SHP77 treated with DMSO at 0.1 percent for 48 hours (cell line): ENCODE measurements at places on chromosomes 11 and 22.

GRCh38 chr11:56522008-56522407, 21.0 kb downstream of the OR5M11 start:
- DNase-seq = no peak

DNA sequence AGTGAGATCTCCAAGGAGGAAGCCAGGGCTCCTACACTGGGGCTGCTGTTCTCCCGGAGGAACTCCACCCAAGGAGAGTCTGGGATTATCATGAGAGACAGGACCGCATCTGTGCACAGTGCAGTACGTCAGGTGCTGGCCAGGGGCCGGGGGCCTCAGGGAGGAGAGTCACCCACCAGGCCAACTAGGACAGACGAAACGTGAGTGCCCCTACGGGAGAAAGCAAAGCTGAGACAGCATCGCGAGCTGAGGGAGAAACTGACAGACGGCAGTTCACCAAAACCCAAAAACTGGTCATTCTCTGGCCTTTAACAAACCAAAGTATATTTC, 273.4 kb downstream of the BRD1 start:
- no peak for DNase-seq

DNA sequence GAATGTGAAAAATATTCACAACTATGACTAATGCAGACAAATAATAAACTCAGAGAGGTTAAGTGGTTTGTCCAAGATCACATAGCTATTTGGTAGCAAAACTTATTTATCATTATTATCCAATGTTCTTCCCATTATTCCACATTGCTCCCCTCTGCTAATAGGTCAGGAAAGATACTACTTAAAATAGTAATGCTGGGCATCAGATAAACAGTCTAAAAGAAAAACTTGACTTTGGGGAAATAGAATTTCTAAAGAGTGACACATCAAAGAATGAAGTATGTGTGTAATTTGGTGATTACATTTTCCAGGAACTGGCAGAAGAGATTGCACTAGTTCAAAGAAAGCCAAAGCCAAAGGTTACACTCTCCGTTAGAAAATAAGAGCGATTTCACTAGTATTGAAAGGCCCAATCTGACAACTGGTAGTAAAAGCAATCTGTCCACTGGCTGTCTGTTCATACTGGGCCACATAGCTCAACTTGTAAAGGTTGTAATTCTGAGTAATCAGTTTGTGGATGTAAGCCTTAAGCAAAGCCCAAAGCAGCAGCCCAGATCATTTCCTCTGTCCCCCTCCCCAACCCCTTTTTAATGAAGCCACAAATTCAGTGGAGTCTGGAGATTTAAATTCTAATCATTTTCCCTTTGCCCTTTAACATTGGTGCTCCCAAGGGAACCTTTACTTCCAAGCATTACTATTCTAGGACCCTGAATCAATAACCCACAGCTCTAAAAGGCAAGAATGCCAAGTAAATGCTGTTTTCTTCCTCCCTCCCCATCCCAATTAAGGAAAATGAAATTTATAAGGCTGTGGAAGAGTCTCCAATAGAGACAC, 283.5 kb downstream of the TTC28 start:
- DNase-seq = no peak

DNA sequence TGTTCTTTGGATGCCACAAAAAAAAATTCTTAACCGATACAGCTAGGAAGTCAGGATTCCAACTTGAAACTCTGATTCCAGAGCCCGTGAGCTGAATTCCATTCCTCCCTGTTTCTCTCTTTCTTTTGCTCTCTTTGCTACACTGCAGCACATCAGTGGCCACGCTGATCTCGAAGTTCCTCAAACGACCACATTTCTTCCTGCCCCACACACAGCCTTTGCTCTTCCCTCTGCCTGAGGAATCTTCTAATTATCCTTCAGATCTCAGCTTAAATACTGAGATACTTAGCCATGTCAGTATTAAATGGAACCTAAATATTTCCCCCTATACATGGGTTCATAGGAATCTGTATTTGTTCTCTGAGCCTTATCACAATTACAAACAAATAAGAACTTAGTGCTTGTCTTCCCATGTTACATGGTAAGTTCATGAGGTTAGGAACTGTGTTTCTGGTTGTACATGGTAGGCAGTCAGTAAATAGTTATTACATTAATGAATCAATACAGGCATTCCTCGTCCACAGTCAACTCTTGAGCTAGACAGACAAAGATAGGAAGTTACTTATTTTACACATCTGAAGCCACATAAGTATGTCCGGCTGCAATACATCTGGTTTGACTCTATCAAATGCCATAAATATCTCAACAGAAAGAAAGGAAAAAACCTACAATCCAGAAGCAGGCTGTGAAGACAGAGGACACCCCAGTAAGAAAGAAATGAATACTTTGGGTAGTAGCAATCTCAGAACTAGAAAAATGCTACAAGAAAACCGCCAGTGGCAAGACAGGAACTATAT, 86.6 kb downstream of the MAML2 start:
- DNase-seq = no peak

DNA sequence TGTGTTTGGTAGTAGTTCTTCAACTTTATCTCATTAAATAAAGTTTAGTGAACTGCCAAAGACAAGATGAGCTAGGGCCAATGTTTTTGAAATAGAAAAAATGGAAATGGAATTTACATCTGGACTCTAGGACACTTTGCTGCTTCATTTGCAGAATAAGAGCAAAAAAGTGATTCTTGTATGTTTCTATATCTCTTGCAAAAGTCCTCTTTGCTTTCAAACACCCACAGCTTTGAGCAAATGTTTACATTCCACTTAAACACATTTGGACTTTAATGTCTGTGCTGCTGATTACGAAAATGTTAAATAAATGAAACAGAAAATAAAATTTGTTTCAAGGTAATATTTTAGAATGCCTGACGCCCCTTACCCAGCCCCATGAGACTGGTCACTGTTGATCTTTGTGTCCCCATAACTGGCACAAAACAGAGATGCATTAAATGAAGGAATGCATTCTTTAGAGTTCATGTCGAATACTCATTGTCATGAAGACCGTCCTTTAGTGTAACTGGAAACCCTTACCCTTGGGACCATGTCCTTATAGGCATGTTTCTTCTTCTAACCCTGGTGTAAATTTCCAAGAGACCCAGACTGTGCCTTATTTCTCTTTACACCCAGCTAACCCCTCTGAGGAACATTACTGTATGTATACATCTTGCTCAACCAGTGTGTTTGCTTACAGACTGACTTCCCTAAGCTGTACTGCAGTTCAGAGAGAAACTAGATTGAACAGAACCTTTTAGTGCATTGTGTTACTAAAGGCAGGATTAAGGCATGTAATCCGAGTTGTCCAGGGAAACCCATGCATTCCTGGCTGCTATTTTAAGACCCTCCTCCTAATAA, 199.7 kb downstream of the NAV2 start:
- no peak for DNase-seq

- DNase-seq = no peak
Observed at GRCh38 chr11:45104006-45104789, 42.2 kb upstream of the PRDM11 start.

- no peak for DNase-seq
Observed at GRCh38 chr22:38858492-38858891, 13.5 kb downstream of the CBX6 start.

- DNase-seq = no peak
Observed at GRCh38 chr11:1751999-1752906, 1.9 kb upstream of the IFITM10 start.

- DNase-seq = no peak
Observed at GRCh38 chr11:93967944-93968343, 53.2 kb upstream of the HEPHL1 start.

GRCh38 chr11:64887757-64888405, 9.5 kb upstream of the EHD1 start:
- DNase-seq = peak; percentile 29

DNA sequence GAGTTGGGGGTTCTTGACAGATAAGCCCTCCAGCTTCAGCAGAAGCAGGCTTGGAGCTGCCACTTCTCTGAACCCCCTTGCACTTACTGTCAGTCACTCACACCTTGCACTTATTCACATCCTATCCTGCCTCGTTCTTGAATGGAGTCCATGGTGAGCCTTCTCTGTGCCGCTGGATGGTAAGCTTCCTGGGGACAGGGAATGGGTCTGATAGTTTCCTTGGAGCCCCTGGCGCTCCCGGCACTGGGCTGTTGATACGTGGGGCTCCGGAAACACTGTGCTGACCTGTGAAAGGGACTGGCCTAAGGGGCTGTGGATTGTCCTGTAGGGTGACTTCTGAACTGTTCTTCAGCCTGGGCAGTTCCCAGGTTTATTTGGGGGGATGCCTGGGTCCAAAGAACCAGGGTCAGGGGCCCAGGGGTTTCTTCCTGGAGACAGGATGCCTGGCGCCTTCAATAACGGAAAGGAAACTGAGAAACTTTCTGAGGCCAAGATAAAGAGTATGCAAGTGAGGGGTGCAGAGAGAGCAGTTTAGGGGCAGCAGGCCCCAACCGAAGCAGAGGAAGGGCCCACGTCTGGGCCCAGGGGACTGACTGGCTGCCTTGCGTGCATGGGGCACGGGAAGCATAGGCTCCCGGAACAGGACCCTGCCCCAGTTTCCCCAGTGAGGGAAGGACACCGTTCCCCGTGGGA, 709 bp upstream of the ST3GAL4 start:
- DNase-seq = no peak

DNA sequence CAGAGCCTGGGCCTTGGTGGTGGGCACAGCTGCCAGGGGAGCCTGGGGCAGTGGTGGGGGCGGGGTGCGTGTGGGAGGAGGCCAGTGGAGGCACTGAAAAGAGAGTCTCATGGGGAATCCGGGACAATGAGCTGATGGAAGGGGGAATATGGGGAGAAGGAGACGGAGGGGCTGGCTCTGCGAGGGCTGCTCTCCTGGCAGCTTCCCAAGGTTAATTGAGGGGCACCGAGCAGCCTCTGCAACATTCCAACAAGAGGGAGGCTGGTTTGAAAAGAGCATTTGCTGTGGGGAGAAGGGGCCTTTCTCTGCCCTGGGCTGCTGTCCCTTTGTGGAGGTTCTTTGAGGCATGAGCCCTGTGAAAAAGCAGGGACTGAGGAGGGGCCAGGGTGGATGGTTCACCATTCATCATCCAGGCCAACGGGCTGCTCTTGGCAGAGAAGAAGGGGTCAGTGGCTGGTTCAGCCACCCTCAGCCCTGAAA, 9.4 kb upstream of the IGSF9B start:
- DNase-seq = no peak

- no peak for DNase-seq
Observed at GRCh38 chr11:73784734-73785133, 2.9 kb upstream of the MRPL48 start.

DNA sequence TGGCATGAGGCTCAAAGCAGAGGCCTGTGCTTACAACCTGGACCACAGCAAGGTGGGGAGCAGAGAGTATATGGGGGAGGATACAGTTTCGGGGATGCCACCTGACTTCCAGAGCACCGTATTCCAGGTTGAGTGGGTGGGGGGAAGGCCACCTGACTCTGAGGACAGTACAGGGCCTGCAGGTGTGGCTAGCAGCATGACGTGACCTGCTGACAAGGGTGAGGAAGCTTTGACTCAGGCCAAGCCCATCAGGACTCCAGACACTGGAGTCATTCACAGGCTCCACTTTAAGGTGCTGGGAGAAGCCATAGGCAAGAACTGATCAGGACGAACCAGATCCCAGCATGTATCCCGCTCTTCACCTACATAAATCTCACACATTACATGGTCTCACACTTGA, 34.6 kb upstream of the CRTAM start:
- no peak for DNase-seq

DNA sequence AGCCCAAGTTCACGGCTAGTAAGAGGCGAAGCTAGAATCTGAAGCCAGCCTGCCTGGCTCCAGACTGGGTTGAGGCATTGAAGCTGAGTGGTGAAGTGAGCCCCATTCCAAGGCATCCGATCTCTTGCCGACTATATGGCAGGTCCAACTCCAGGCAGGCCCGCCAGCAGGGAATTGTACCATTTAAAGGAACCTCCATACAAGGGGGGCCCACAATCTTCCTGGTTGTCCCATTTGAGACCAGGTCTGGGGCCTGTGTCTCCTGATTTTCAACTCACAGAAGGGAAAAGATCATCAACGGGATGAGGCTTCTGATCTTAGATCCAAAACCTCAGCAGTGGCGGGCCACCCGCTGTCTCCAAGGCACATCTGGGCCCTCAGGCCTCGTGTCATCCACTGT, 4.1 kb downstream of the SCN2B start:
- DNase-seq = no peak

DNA sequence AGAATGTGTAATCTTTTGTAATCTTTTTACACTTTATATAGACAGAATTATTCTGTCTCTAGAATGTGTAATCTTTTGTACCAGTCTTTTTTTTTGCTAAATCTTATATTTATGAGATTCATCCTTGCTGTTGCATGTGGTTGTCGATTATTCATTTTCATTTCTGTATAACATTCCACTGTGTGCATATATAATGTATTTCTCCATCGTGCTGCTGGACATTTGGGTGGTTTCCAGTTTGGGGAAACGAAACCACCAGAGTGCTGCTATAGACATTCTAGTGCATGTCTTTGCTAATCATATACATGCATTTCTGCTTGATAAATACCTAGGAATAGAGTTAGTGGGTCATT, 146.5 kb downstream of the GRIK4 start:
- DNase-seq = no peak

- no peak for DNase-seq
Observed at GRCh38 chr11:131985846-131986301, 615.5 kb downstream of the NTM start.

- DNase-seq = no peak
Observed at GRCh38 chr22:28658448-28658847, 21.2 kb downstream of the TTC28 start.

- DNase-seq = no peak
Observed at GRCh38 chr11:96052921-96053651, 129.2 kb upstream of the MTMR2 start.

GRCh38 chr11:2883640-2883978, 2.0 kb downstream of the CDKN1C start:
- DNase-seq = no peak

GRCh38 chr22:25941365-25941960, 199.5 kb downstream of the MYO18B start:
- DNase-seq = no peak

GRCh38 chr11:116101902-116102301, 597.7 kb upstream of the CADM1 start:
- DNase-seq = no peak

DNA sequence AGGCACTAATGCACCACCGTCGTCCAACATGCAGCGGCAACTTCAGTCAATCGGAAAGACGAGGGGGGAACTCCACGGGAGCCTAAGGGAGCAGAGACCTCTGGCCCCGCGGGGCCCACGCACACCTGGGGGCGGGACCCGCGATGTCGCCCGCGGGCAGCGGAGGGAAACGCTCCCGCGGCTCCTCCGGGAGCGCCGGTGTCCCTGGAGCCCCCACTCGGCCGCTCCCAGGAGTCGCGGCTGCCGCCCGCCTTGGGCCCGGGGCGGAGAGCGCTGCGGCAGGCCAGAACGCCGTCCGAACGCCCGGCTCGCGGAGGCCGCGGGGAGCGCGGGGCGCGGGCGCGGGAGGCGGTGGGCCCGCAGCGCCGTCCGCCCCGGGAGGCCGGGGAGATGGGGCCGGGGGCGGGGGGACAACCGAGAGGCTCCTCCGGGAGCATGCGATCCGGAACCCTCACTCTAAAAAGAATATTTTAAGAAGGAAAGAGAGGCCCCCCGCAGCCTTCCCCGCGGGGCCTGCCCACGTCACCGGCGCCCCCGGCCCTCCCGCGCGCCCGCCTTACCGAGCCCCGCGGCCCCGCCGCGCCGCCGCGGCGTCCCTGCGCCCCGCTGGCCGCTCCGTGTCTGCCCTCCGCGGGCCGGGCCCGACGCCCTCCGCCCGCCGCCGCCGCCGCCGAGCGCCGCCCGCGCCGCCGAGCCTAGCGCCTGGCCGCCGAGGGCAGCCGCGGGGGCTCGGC, 86.6 kb upstream of the ARHGAP32 start:
- no peak for DNase-seq
